ENCODE measurements at places on chromosomes 11 and 22. TPM values are rescaled to one million over a fixed set of nuclear protein-coding genes. Genes with fewer than 3 reads are reported as not detected.

Gene CDC42EP2
- 10.1 TPM for polyA plus RNA-seq

Gene APOL3
- not detected for polyA plus RNA-seq

Gene APLNR
- polyA plus RNA-seq, result 0.08 TPM

Gene SEZ6L
- not detected for polyA plus RNA-seq

Gene TEAD1
- 116 TPM for polyA plus RNA-seq

Gene PHF5A
- 78.4 TPM for polyA plus RNA-seq

Gene PRG3
- polyA plus RNA-seq, result not detected

Gene CD3G
- not detected for polyA plus RNA-seq

Gene MISFA
- 6.3 TPM for polyA plus RNA-seq

Gene TRIM49
- polyA plus RNA-seq, result not detected

Gene EHF
- 7.8 TPM for polyA plus RNA-seq

Gene SHISAL1
- polyA plus RNA-seq, result 2.2 TPM

Gene MMP3
- polyA plus RNA-seq, result not detected

Gene TREH
- 0.03 TPM for polyA plus RNA-seq

Gene CDC42EP1
- 20.2 TPM for polyA plus RNA-seq

Gene ANO1
- polyA plus RNA-seq, result 0.27 TPM

Gene LRRN4CL
- 0.08 TPM for polyA plus RNA-seq

Gene WNT11
- polyA plus RNA-seq, result 0.36 TPM

Gene NAP1L4
- 134 TPM for polyA plus RNA-seq

Gene TMPRSS4
- not detected for polyA plus RNA-seq

Gene LRRC55
- polyA plus RNA-seq, result not detected

Gene IGSF22
- polyA plus RNA-seq, result not detected

Gene USP2
- polyA plus RNA-seq, result 0.48 TPM

Gene YPEL1
- 0.07 TPM for polyA plus RNA-seq

Gene USH1C
- polyA plus RNA-seq, result 3.2 TPM

Gene OR10A2
- polyA plus RNA-seq, result not detected

Gene SCUBE2
- polyA plus RNA-seq, result 0.49 TPM

Gene AIFM3
- 2.3 TPM for polyA plus RNA-seq

Gene PANX3
- not detected for polyA plus RNA-seq

Gene GRM5
- 0.01 TPM for polyA plus RNA-seq

Gene FAM83F
- not detected for polyA plus RNA-seq

Gene OR2AG1
- polyA plus RNA-seq, result not detected

Gene SCGB2A2
- polyA plus RNA-seq, result not detected

Gene LMO1
- polyA plus RNA-seq, result 2.7 TPM

Gene HEPN1
- not detected for polyA plus RNA-seq

Gene ROBO4
- not detected for polyA plus RNA-seq

Gene MAPK8IP2
- 3.0 TPM for polyA plus RNA-seq

Gene SYCE3
- not detected for polyA plus RNA-seq

Gene ZFTA
- 6.6 TPM for polyA plus RNA-seq

Data from A549 (cell line).